NCI-H774 (cell line): ENCODE measurements at places on chromosomes 11 and 22.

- DNase-seq, result no peak
These were observed 1.2 kb downstream of the KCNQ1OT1 start for GRCh38 chr11:2698386-2699184.

DNA sequence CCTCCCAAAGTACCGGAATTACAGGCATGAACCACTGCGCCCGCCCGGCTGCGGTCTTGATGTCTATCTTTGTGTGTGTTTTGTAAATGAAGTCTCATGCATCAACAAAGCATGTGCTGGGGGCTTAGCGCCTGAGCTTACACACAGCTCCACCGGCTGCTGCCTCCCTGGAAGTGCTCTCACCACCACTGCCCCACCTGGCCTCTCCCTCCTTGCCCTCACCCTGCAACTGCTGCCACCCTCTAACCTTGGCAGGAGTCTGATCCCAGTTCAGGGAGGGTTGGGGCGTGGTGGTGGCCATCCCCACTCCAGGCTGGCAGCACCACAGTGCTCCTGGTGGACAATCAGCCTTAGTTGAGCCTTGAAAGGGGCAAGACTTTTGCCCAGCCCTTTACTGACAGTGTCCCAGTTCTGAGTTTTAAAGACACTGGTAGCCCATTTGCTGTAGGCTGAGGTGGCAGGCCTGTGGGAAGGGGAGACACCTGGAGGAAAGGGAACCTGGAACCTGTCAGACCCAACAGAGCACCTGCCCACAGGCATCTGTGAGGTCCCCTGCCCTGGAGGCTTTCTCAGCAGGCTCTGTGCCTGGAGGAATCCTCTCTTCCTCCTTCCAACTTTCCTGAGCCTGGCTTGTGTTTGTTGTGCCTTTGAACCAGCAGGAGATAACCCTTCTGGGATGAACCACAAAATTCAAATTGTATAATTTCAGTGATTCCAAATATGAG, 42.4 kb upstream of the WEE1 start:
- no peak for DNase-seq

DNA sequence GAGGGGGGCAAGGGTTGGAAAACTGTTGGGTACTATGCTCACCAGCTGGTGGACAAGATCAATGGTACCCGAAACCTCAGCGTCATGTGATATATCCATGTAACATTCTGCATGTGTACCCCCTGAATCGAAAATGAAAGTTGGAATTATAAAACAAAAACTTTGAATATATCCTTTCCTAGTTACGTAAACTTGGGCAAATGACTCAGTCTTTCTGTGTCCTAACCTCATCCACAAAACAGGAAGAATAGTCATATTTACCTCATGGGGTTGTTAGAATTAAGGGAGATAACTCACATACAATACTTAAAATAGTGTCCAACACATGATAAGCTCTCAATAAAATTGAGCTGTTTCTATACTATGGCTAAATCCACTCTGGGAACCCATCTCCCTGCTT, 620.1 kb upstream of the KIRREL3 start:
- DNase-seq, result no peak

- DNase-seq, result no peak
These were observed 96.0 kb downstream of the ETS1 start for GRCh38 chr11:128491195-128491936.

GRCh38 chr11:18261721-18262120, 4.3 kb upstream of the SAA1 start:
- no peak for DNase-seq

- no peak for DNase-seq
These were observed 58.9 kb downstream of the MYEOV start for GRCh38 chr11:69352715-69353319.

DNA sequence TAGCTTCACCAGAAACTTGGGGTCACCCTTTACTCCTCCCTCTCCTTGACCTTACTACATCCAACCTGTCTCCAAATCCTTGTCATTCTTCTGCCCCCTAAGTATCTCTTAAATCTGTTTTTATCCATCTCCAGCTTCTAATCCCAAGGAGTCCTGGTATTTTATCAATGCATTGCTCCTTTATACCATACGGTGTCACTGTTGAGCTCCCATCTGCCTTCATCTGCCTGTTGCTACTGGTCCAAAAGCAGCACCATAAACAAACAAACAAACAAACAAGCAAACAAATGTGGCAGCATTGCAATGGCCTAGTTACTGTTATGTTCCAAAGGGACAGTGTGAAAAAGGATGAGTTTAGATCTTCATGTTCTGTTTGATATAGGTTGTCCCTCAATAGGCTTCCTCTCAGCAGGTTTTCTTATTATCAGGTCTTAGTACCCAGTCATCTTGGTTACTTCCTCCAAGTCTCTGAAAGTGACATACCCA, 34.2 kb downstream of the DNHD1 start:
- DNase-seq, result no peak

DNA sequence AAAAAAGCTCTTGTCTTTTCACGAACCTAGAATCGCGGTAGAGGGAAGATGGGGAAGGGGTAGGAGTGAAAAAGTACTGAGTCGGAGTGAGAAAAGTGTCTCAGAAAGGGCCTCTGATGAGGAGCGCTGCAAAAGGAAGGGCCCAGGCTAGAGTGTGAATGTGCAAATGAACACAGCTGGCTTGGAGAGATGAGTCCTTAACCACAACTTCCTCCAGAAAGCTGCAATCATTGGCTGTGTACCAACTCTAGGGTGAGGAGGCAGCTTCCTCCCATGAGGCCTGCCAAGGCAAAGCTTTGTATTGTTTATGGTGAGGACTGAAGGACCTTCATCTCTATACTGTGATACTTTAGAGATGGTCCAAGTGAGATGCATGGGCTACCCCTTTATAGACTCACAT, 566.9 kb upstream of the ANO5 start:
- DNase-seq, result no peak

GRCh38 chr11:129223260-129223659, 31.1 kb upstream of the ARHGAP32 start:
- DNase-seq, result no peak

GRCh38 chr11:80122211-80122610, 681.4 kb upstream of the TENM4 start:
- no peak for DNase-seq

- no peak for DNase-seq
These were observed 34.7 kb downstream of the NECTIN1 start for GRCh38 chr11:119694334-119694733.

- DNase-seq, result no peak
These were observed 4.0 kb downstream of the TOMM22 start for GRCh38 chr22:38685761-38686160.

GRCh38 chr11:111018566-111018965, 227.0 kb upstream of the POU2AF2 start:
- no peak for DNase-seq

- no peak for DNase-seq
These were observed 49.6 kb downstream of the NUP98 start for GRCh38 chr11:3747704-3748103.

DNA sequence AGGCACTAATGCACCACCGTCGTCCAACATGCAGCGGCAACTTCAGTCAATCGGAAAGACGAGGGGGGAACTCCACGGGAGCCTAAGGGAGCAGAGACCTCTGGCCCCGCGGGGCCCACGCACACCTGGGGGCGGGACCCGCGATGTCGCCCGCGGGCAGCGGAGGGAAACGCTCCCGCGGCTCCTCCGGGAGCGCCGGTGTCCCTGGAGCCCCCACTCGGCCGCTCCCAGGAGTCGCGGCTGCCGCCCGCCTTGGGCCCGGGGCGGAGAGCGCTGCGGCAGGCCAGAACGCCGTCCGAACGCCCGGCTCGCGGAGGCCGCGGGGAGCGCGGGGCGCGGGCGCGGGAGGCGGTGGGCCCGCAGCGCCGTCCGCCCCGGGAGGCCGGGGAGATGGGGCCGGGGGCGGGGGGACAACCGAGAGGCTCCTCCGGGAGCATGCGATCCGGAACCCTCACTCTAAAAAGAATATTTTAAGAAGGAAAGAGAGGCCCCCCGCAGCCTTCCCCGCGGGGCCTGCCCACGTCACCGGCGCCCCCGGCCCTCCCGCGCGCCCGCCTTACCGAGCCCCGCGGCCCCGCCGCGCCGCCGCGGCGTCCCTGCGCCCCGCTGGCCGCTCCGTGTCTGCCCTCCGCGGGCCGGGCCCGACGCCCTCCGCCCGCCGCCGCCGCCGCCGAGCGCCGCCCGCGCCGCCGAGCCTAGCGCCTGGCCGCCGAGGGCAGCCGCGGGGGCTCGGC, 86.6 kb upstream of the ARHGAP32 start:
- DNase-seq, result no peak

- no peak for DNase-seq
These were observed 1.3 kb downstream of the ARHGEF12 start for GRCh38 chr11:120337355-120338106.

- DNase-seq, result peak; percentile 25
These were observed 138.1 kb downstream of the SBF2 start for GRCh38 chr11:10155793-10156490.

- no peak for DNase-seq
These were observed 207.0 kb downstream of the DDX10 start for GRCh38 chr11:108871867-108872266.

DNA sequence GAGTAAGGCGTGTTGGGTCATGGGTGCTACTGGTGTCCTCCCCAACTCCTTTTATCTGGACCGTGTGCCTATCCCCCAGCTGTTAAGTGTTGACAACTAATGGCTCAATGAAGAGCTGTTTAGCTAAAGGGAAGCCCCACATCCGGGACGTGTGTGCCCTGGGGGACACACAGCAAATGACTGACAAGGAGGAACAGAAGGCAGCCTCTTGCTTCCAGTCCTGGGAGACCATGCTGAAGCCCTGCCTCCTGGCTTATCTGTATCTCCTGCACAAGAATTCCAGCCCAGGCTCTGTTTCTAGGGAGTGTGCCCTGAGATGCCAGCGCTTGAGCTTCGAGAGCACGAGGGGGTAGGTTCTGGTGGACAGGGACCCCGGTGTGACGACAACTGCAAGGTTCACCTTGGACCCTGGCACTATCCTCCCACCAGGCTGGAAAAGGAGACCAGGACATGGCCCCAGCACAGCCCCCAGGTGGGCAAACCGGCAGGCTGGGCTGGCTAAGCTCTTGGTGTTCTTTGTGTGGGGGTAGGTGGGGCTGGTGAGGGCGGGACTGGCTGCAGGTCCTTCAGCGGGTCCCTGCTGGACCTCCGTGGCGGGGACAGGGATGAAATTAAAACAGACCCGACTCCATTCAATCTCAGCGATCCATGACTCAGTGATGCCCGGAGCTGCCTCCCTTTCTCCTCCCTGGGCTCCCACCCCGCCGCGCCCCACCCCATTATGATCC, 21.0 kb downstream of the ASCL2 start:
- no peak for DNase-seq

DNA sequence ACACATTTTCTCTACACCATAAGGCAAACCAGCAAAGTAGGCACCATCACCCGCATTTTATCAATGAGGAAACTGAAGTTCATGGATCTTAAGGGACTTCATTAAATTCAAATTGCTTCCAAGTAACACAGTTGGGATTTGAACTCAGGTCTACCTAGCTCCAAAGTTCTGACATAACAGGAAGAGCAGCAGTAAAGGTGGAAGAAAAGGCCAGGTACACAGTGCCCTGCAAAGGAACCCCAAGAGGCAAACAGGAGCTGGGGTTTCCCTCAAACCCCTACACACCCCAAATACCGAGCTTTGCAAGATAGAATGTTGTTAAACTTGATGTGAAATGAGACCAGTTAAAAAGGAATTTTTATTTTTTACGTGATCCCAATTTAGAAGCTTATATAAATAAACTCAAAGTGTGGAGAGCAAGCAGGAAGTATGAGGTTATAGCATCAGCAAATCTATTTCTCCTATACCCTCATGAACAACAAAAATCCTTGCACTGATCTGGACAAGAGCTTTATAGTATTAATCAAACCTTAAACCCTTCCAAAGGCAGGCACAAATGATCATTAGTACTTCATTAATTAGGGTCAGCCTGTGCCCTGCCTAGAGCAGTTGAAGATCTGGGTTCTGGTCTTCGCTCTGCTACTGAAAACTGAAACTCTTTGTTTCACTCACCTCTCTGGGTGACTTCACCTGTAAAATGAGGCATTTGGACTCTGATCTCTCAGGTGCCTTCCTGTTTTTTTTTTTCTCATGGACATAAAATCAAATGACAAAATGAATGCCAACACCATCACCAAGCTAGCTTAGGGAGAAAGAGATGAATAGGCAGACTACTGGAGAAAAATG, 36.5 kb downstream of the SYTL2 start:
- DNase-seq, result no peak

DNA sequence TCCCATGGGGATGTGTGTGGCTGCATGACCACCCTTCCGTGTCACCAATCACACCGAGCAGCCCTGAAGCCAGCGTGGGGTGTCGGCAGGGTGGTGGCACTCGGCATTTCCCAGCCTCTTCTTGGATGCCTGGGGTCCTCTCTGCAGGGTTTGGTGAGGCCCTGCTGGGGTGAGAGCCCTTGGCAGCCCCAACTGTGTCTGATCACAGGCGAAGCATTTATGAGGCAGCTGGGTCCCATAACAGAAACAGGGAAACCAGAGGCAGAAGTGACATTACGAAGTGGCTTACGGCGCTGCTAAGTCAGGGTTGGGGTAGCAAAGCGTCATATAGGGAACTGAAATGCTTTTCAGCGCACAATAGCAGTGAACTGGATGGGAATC, 92.3 kb upstream of the SEPTIN5 start:
- DNase-seq, result no peak

DNA sequence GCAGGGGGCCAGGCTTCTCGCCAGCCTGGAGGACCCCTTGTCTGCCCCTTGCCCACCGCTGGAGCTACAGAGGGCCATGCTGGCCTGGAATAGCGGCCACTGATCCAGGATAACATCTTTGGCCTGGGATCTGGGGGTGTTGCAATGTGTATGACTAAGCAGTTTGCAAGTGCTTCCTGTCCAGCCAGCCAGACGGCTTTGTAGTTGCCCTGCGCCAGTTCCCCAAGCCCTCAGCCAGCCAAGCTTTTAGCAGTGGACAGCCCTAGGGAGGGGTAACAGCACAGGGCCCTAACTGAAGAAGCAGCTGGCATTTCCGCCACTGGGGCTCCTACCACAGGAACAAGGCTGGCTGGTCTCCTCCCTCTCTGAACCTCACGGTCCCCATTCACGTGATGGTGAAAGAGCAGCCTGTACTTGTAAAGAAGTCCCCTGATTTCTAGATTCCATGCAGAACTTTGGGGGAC, 32.1 kb downstream of the UQCR10 start:
- DNase-seq, result no peak

GRCh38 chr11:2741006-2741376, 41.2 kb upstream of the KCNQ1OT1 start:
- no peak for DNase-seq

- DNase-seq, result no peak
These were observed 311.9 kb downstream of the METTL15 start for GRCh38 chr11:28420099-28420498.

- DNase-seq, result no peak
These were observed 5.8 kb upstream of the PPP6R3 start for GRCh38 chr11:68454767-68455166.

GRCh38 chr11:105673089-105673488, 63.2 kb downstream of the GRIA4 start:
- DNase-seq, result no peak
